ENCODE measurements at places on chromosomes 7 and 10.

DNA sequence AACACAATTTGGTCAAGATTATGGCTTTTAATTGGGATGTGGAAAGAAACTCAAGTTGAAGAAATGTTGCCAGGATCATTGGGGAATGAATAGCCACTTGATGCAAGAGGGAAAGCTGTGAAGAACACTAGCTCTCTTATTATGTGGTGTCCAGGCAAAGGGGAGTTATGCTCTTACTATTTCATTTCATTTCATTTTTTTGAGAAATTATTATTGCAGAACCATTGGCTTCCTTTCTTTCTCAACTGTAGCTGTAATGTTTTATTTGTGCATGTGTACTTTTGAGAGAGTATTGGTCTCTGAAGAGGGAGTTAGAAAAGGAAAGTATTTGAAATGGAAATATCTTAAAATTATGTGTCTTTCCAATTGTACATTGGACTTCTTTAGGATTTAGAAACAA is 312.6 kb upstream of the BMPER start:
- no peak for DNase-seq

- DNase-seq = peak; percentile 82
These were observed 805 bp downstream of the MSRB2 start for GRCh38 chr10:23095966-23096801.

GRCh38 chr10:26090026-26090425 is 126.5 kb upstream of the GAD2 start:
- no peak for DNase-seq

- peak; percentile 34 for DNase-seq
These were observed 854 bp downstream of the CTBP2 start for GRCh38 chr10:125159486-125159931.

GRCh38 chr7:7731732-7732131 is 13.3 kb upstream of the RPA3 start:
- no peak for DNase-seq

GRCh38 chr10:51705774-51706173 is 6.4 kb upstream of the CSTF2T start:
- DNase-seq = no peak

GRCh38 chr10:132946-133898 is 2.0 kb upstream of the ZMYND11 start:
- no peak for DNase-seq

DNA sequence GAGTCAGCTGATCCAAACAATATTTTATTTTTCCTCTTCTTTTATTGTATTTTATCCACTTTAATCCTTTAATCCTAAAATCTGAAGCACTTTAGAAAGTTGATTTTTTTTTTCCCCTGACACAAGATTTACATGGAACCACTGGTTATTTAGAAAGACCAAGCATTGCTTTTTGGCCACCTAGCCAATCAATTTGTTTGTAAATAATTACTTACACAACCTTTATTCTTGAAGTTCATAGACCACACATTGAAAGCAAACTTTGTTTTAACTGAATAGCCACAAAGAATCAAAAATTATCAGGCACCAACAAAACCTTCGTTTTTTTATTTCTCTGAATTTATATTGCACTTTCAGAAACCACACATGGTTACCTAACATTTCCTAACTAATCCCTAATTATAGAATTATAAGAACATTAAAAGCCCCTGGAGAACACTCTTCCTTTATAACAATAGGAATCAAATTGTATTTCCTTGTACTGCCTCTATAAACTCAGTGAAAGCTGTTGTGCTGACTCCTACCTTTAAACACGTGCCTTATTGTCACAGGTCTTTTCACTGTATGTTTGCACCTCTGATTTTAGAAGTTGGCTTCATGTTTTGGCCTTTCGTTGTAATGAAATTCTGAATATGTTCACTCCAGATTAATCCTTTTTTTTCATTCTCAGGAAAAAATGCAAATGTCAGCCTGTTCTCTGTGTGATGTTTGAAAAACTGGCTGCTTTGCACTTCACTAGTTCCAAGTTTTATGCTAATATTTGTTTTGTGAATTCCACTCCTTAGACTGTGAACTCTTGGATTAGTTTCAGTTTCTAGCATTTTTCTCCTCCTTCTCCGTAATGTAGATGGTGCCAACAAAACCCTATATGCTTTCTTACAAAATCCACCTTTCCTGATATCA is 1511.9 kb downstream of the REEP3 start:
- no peak for DNase-seq

DNA sequence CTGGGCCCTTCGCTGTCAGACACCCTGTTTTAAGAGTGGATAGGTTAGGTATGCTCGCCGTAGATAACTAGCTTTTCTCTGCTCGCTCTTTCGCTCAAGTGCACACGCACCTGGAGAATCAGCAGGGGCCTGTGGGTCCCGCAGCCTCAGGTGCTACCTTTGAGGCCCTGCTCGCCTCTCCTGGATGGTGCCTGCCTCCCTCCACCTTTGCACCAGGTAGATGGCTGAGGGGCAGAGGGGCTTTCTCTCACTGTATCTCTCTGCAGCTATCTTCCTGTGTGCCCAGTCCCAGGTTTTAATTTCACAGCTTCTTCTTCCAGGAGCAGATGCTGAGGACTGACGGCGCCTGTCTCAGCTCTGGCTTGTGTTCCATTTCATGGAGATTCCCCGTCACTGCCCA is 227.9 kb downstream of the TCF7L2 start:
- no peak for DNase-seq

DNA sequence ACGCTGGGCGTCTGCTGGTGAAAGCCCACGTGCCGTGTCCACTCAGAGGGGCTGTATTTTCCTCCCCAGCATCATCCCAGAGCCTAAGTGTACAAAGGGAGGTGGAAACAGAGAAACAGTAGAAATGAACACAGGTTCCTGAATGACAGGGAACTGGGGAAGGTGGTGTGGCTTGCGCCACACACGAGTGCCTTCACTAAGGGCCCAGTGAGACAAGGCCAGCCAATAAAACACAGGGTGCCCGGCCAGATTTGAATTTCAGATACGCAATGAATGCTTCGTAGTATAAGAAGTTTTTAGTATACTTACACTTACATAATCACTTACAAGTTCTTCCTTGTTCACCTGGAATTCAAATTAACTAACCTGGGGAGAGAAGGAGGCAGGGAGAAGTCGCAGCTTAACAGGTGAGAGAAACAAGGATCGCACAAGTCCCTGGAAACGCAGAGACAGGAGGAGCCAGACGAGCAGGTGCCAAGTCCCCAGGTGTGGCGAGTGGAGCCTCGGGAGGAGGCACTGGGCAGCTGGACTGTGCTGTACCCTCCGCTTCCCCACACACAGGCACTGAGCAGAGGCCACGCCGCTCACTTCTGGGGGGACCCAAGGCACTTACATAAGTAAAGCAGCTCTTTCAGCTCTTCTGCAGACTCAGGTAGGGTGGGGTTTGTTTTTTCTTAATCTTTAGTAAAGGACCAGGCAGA is 105.2 kb upstream of the MGMT start:
- DNase-seq = no peak

DNA sequence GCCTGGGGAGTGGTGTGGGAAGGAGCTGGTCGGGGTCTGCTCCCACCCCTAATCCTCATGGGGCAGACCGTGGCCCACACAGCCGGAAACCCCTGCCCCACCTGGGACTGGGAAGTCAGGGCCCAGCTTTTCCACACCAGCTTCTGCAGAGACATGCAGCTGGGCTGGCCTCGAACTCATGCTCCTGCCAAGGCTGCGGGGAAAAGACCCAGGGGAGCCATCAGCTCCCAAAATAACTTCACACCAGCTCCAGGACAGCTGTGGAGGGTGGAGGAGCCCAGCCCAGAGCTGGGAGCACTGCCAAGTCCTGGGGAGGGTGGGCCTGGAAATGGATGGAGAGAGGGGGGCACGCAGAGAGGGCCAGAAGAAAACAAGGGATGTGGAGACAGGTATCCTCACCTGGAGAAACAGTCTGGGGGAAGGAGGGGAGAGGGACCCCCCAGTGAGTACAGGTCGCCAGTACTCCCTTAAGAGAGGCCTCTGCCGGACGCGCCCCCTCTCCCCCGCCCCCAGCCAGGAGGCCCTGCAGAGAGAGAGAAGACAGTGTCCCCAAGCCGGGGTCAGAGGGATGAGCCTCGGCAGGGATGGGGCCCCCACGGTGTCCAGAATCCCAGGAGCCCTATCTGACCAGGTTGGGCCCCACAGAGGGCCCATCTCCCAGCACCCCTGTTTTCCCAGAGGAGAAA is 11.5 kb upstream of the GRIFIN start:
- DNase-seq = no peak

DNA sequence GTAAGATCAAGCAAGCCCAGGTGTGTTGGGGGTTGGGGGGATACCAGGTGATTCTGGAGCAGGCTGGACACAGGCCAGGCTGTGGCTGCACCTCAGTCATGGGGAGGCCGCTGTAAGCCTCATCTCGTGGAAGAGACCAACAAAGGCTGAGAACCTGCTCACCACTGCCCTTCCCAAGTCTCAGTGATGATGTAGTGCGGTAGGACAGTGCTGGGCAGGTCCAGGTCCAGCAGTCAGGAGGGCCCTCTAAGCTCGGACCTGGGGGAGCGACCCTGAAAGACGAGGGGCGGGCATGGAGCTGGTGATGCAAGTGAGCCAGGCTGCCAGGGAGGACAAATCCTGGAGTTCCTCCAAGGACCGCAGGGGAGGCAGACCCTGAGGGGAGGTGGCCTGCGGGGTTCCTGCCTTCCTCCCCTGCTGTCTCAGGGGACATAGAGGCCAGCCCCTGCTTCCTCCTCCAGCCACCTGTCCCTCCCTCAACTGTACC is 3.3 kb upstream of the PWWP2B start:
- no peak for DNase-seq

GRCh38 chr7:126495001-126495400 is 757.7 kb downstream of the GRM8 start:
- no peak for DNase-seq

DNA sequence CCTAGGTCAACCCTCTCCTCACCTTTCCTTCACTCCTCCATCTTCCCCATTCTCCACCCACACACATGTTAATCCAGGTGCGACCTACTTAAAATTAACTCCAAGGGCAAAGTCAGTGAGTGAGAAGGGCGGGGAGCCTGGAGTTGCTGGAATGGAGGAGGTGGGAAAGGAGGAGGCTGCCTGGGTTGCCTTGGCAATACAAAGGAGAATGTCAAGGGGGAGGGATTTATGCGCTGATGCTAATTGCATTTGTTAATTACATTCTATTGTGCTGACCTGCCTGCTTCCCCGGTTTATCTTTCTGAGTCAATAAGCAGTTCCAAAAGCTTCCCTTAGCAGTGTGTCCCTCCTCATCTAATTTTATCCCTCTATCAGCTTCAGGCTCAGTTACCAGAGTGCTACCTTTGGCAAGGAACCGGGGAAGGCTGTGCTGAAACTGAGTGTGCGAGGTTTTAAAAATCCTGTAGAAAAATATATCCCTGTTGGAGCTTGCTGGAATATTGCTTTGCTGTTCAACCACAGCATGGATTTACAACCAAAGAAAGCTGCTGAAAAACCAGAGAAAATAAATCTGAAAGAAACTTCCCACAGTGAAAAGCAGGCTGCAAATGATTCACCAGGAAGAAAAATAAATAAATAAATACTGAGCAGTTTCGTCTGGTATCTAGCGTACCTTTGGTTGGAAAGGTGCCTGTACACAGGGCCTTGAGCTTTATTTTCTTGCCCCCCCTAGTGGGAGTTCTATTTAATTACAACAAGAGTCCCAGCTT is 113.2 kb upstream of the DGKB start:
- DNase-seq = peak; percentile 53

GRCh38 chr10:62170732-62171131 is 97.9 kb downstream of the RTKN2 start:
- DNase-seq = no peak

GRCh38 chr7:55538538-55538937 is 33.8 kb downstream of the VOPP1 start:
- peak; percentile 84 for DNase-seq

DNA sequence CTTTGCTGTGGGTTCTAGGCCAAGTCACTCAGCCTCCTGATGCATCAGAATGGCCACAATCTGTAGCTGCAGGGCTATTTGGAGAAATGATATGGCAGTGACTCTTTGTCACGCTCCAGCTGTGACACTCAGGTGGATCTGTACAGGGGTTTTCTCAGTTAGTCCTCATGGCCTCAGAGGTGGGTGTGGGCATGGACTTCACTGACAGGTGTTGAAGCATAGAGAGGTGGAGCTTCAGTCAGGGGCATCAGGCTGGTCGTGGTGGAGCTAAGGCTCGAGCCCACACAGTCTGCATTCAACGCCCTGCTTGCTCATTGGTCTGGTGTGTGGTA is 21.2 kb downstream of the PALD1 start:
- DNase-seq = no peak

DNA sequence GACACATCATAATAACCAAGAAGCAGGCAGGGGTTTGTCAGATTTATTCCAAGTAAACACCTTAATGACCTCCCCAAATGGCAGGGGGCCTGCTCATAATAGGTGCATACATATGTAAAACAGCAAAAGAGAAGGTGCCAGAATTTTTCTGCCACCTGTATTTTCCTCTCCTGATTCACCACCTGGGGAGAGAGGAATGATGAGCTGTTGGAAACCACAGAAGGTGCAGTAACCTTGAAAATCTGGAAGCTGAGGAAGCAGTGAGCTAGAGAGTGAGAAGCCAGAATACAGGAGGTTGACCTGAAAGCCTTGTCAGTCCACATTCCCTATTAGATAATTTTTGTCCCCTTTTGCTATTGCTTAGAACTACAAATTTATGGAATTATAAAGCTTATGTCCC is 46.2 kb upstream of the PDE1C start:
- DNase-seq = no peak

DNA sequence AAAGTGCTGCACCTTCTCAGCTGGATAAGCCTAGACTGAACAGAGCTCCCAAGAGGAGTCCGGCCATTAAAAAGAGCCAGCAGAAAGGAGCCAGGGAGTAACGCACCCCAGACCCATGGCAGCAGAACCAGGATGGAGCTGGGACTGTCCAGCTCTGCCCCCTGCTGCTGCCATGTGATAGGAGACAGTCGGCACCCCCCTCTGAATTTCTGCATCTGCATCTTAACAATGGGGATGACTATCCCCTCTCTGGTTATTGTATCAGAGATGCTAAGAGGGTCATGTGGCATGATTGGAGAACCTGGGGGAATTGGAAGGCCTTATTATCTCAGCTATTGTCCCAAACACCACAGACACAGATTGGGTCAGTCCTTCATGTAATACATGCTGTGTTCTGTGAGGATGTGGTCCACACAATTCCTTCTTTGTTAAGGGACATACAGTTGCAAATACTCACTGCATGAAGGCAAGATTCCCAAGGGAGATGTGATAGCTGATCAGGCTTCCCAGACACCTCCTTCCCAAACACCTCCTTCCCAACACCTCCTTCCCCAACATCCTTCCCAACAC is 29.3 kb downstream of the PLEKHS1 start:
- no peak for DNase-seq

DNA sequence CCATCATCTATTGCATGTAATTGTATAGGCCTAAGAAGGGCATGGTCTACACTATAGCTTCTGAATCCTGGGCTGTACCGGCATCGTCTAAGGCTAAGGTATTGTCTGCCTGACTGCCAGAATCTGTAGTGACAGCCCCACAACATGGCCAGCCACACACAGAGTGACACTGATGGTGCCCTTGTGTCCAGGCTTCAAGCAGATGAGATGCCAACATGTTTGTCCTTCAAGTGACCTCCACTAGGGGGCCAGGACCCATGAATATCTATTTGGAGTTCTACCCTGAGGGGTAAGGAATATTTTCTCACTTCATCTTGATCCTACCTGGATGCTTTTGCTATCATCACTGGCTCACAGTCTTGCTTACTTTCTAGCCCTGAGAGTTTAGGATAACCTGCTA is 1.5 kb downstream of the CYP3A7 start:
- DNase-seq = no peak
